NCI-H1694 (cell line): ENCODE measurements at places on chromosomes 6 and 20.

DNA sequence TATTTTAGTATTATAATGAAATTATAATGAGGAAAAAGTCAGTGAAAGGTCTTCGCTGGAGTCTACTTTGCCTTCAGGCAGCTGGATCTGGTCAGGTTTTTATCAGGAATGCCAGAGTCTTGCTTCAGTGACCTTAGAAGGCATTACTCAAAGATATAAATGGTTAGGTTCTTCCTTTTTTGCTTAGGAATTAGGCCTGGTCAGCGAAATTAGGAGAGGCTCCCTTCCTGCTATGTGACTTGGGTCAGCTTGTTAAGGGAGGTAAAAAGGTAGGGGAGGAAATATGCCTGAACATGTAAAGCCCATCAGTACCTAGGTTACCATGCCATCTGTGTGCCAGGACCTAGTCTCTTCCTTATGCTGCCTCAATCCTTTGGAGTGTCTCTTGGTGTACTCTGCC lies 115.1 kb downstream of the OTOR start:
- no peak for DNase-seq

GRCh38 chr6:139699911-139700310 lies 325.5 kb upstream of the CITED2 start:
- no peak for DNase-seq

GRCh38 chr6:17032988-17033634 lies 68.7 kb upstream of the STMND1 start:
- no peak for DNase-seq

DNA sequence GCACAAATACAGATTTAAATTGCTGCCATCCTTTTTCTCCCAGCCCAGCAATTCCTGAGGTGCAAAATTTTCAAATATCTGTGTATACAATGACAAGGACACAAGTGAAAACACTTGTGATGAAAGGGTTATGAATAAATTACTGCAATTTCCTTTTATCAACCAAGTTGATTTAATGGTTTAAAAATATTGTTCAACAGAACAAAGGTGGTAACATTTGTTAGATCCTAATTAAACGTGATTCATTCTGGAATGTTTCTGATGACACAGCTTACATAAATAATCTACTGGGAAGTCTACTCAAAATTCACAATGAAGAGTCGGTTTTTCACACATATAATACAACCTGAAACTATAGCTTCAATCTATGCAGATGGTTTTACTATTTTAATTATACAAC lies 17.1 kb downstream of the B4GALT5 start:
- no peak for DNase-seq

DNA sequence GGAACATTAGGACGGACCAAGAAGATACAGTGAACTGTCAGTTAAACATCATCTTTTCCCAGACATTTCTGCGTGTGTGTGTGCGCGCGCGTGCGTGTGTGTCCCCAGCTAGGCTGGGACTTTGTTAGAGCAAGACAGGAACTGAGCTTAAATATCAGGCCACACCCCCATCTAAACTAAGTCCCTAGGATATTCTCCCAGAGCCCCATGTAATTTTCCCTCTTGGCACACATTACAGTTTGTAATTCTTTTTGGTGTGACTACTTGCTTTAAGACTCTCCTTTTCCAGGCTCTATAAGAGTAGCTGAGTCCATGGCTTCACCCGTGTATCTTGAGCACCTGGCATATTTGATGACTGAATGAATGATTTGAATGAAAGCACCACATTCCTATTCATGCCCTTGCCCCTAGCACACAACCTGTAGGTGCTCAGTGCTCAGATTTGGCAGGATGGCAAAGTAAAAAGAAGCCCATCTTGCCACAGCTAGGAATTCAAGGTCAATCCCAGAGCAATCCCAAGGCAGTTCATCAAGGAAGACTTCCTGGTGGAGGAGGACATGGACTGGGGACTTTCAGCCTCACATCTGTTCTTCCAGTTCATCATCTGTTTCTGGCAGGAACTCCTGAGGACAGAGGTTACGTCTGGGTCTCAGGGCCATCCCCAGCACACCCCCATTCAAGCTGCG lies 69.2 kb downstream of the MRPL14 start:
- no peak for DNase-seq

DNA sequence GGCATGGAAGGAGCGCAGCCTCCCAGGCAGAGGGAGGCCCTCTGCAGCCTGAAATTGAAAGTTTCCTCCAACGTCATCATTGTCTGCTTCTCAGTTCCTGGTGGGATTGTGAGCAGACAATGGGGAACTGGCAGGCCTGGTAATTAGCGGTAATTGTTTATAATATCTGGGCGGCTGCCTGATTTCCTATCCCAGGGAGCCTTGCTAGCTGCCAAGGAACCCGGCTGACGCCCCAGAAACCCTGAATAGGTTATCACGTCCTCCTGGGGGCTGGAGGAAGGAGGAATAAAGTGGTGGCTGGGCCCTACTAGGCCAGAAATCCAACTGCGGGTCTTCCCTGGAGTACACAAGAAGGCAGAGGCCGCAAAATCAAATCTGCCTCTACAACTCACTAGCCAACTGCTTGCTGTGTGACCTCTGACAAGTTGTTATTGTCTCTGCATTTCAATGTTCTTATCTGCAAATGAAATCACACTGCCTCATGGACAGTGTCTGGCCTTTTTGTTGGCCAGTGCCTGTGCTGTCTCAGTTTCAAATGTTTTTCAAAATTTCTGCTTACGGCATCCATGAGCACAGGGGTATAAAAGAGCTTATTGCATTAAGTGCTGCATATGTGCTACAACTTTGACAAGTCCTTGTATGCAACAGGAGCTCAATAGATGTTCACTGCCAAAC lies 16.9 kb downstream of the KCNK15 start:
- no peak for DNase-seq

GRCh38 chr6:66838764-66839163 lies 1131.7 kb upstream of the EYS start:
- no peak for DNase-seq

GRCh38 chr6:72621291-72622093 lies at the start of gene KCNQ5:
KCNQ5 (plus strand) TSS chr6:72622064.
- no peak for DNase-seq

GRCh38 chr20:47927944-47928343 lies 142.7 kb upstream of the SULF2 start:
- DNase-seq, result no peak

DNA sequence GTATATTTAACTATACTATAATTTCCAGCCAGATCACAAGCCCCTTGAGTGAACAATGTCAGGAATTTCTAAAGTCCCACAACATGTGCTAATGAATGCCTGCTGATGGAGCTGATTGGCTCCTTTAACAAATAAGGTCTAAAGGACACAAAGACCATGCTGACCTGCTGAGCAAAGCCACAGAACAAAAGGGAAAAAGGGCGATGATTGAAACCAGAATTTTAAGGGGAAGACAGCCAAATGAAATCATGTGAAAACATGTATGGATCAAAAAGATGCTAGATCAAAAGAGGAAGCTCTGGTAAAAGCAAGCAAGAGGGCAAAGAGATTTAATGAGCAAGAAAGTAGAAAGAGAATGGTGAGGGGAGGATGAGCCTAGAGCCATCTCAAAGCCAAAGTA lies 105.6 kb downstream of the DCDC2 start:
- no peak for DNase-seq

DNA sequence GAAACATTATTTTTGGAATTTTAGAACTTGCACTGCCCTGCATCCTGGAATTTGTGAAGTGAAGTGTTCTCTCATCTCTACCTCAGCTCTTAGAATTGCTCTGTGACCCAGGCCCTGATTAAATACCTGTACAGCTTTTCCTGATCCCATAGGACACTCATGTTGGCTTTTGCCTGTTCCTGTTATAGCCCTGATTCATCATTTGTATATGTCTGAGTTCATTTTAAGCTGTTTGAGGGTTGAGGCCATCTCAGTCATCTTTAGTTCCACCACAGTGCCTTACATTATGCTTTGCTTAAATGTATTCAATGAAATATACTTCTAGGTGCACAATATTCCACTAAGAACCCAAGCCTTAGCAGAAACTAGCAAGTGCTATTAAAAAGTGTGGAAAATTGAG lies 26.4 kb downstream of the ZFAND3 start:
- DNase-seq, result no peak

DNA sequence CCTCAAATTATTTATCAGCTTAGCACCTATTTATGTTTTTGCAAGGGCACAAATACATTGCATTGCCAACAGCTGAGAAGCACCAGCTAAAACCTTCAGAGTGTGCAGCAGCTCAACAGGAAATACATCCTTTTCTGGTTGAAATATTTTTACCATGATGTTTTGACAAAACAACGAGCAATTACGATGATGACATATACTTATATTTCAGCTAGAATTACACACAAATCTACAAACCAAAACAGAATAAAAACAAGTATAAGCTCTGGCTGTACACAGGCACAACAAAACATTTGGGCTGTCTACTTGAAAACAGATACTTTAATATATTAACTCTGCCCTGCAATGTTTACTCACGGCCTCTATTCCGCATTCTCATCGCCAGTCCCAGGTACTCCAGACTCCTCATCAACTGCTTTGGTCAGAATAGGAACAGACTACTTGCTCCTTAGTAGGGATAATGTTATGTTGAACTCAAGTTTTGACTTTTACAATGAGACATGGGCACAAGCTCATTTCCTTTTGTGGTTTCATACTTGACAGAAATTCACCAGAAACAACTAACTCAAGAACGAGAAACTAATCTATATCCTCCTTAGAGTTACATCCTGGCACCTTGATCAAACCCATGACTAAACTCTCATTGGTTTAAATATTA lies 377.6 kb downstream of the ESR1 start:
- DNase-seq, result no peak

DNA sequence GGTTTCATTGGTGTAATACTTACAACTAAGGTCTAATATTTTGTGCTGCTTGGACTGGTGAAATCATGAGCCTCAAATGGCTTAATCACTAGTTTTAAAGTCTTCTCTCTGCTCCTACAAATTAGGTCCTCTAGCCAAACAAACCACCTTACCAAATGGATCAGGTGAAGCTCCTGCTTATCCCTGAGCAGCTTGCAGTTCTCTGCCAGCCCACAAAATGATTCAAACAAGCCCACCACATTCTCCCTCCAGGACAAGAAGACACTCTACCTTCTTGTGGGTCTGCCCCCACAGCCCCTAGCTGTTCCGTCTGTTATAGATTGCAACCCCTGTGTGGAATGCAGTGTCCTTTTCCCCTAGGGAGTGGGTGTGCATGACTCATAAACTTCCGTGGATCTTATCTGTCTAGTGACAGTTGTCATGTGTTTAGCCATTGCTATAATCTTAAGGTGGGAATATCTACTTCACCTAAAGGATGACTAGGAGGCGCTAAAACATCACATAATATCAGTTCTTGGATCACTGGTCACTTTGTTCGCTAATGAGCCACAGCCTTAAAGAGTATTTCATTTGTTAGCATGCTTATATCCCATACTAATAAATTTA lies 940.5 kb upstream of the MANEA start:
- no peak for DNase-seq

DNA sequence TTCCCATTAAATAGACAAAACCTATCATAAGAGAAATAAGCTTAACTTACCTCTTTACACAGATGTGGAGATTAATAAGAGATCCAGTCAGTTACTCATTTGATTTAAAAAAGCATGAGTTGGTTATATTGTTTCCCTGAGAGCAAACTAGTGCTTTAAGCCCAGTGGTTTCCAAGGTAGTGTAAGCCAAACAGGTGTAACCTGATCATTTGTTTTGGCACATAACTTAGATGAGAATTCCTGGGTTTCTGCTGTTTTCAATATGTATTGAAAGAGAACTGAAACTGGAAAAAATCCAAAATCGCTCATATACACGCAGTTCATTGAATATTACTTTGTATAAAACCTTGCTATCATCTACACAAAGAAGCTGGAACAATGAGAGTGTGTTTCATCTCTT lies 30.5 kb upstream of the SMIM8 start:
- no peak for DNase-seq

DNA sequence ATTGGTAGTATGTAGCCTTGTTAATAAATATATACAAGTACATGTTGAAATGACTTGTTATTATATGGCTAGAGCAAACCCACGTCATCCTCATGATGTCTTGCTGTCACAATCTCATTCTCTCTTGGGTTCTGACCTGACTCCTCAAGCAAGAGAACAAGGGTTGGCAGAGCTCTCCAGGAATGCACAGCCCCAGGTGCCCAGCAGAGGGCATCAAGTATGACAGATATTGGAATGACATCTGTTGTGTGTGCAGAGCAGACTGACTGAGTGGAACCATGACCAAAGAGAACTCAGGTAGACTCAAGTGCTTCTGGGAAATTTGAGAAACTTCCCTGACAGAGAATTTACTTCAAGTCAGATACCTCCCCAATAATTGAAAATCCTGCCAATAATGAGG lies 90.6 kb downstream of the PAX1 start:
- no peak for DNase-seq

DNA sequence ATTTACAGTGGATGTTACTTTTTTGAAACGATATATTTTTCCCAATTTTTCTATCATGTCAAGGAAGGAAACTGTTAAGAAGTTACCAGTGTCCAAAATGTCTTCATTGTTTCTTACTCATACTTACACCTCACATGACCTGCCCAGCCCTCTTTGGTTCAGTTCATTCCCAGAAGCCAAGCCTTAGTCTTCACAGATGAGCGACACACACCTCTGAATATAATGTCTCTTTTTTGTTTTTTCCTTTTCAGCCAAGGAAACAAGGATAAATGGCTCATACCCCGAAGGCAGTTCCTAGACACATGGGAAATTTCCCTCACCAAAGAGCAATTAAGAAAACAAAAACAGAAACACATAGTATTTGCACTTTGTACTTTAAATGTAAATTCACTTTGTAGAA lies 225.2 kb downstream of the SMOC2 start:
- no peak for DNase-seq

GRCh38 chr6:255751-256083 lies 36.6 kb upstream of the DUSP22 start:
- no peak for DNase-seq

DNA sequence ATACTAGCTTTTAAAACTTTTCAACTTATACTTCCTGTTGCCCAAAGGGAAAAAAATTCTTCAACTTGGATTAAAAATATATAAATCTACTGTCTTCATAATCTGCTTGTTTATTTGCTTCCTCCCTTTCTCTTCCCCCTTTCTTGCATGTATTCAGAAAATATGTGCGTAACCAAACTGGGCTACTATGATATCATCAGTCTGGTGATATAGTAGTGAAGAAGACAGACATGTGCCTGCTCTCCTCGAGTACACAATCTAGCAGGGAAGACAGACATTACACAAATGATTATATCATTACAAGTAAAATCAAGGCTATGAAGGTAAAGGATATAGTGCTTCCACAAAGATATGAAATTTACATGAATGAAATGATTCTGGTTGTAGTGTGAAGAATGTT lies 31.0 kb downstream of the IBTK start:
- no peak for DNase-seq

DNA sequence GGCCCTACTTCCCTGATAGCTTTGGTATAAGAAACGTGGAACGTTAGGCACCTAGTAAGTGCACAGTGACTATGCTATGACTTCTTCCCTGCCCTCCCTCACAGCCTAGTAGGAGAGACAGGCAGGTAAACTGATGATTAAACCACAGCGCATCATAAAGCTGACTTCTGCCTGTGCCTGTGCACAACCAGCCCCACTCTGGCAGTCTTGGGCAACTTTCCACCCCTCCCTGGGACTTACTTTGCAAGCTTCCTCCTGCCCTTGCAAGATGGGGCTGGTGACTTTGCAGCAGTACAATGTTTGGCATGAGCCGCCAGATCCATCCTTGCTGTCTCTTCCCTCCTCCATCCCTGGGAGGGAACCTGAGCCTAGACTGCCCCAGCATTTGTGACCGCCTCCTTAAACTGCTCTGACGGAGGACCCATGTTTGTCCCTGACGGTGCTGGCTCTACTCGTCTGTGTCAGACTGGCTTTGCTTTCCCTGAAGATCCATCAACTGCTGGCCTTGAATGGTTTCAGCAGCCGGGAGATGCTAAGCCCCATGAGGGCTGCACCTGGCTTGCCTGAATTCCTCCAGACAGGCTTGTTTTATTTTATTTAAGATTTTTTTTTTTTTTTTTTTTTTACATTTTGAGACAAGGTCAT lies 36.1 kb downstream of the EFCAB8 start:
- no peak for DNase-seq
